ENCODE measurements at places on chromosomes 6 and 20.

DNA sequence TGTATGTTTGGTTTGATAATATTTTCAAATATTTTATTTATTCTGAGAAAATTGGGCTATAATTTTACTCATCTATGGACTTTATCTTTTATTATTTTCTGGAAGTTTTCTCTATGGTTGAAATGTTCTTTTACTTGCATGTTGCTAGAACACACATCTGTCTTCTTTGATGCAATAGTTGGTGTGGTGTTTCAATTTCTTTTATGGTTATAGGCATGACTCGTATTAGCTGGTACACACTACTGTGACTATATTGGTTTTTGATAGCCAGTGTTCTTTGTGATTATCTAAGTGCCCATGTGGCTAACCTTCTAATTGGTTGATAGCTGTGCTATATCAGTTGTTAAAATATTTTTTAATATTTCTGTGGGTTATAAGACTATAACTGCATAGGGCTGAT, 1343.3 kb upstream of the GJE1 start:
- DNase-seq, result no peak

- DNase-seq, result no peak
Measured at GRCh38 chr6:156791320-156791850, 14.2 kb downstream of the ARID1B start.

DNA sequence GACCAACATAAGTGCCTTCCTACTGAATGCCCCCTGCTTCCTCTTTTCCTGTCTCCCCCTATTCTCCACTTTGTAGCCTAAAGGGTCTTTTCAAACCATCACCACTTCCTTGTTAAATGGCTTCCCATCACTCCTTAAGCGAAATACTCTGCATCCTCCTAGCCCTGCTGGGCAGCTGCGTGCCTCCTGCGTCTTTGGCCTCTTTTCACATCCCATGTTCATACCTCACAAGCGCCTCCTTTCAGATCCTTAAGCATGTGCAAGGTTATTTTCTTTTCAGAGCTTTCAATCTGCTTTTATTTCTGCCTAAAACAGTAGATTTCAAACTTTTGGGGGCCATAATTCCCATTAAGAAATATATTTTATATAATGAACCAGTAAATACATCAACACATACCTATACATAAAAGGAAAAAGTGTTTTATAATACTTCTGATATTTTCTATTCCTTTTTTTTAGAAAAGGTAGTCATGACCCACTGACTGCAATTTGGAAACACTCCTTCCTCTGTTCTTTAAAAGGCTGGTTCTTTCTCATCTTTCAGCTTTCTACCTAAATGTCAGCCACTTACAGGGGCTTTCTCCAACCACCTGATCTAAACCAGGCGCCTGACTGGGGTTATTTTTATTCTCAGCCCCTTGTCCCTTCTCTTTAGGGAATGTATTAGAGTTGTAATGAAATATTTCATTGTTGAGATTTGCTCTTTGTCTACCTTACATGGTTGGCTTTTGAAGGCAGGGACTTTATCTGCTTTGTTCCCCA, 84.1 kb downstream of the PRDM1 start:
- DNase-seq, result no peak

- DNase-seq, result no peak
Measured at GRCh38 chr6:7413151-7413823, 23.7 kb downstream of the RIOK1 start.

DNA sequence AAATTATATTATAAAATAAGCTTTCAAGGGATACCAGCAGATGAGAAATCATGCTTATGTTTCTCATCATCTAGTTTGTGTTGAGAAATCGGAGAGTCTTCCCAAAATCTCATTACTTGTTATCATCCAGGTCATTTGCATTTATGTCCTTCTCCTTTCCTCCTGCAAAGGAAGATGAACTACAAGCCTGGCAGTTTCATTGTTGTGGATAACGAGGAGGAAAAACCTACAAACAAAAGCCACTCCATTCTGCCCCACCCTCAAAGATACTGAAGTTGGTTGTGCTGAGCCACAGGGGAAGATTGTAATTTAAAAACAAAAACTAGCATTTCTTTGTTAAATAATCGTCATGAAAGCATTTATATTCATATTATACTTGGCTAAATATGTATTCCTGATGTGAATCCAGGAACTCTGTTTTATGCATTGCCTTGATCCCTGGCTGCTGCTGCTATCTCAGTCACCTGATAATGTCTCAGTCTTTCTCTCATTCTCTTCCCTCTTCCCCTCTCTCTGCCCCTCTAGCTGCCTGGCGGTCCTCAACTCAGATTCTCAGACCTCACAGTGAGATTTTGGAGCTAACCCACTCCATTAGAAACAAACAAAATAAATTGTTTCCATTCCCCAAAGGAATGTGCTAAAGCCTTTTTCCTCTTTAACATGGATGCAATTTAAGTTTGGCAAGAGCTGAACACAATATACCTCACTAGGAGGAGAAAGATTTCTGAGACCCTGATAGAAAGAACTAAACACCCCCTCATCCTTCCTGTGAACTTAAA, 185.3 kb downstream of the ADAT2 start:
- no peak for DNase-seq

GRCh38 chr6:55047451-55048044, 126.8 kb upstream of the HCRTR2 start:
- no peak for DNase-seq

GRCh38 chr20:53032478-53032932, 60.3 kb downstream of the TSHZ2 start:
- no peak for DNase-seq

- peak; percentile 47 for DNase-seq
Measured at GRCh38 chr6:84618046-84618752, 146.2 kb downstream of the TBX18 start.

- no peak for DNase-seq
Measured at GRCh38 chr6:105459049-105459448, 56.2 kb upstream of the PREP start.

DNA sequence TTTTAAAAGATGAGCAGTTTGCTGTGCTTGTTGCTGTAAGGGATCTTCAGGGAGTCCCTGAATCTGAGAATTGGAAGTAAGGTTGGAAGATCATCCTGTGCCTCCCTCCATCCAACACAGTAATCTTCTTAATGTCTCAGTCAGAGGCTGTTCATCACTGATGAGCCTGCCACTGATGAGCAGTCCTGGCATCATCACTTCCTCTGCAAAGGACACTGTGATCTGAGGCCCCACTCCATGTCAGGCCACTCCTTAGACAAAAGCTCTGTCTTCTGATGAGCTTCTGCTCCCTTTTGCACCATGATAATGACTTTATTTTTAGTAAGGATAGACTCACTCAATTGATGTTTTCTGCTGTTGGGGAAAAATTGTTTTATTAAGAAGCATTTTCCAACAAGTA, 121.0 kb downstream of the UST start:
- no peak for DNase-seq

DNA sequence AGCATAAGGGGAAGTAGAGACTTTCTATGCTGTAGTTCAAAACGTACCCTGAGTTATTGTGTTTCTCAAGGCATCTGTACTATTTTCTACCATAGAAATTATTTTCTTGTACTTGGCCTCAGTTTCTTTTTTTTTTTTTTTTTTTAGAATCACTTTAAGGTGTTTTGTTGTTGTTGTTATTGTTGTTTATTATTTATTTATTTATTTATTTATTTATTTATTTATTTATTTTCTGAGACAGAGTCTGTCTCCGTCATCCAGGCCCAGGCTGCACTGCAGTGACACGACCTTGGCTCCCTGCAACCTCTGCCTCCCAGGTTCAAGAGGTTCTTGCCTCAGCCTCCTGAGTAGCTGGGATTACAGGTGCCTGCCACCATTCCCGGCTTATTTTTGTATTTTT, 179.1 kb downstream of the GRIK2 start:
- DNase-seq, result no peak

- DNase-seq, result no peak
Measured at GRCh38 chr6:77650098-77650663, 2.7 kb upstream of the MEI4 start.

DNA sequence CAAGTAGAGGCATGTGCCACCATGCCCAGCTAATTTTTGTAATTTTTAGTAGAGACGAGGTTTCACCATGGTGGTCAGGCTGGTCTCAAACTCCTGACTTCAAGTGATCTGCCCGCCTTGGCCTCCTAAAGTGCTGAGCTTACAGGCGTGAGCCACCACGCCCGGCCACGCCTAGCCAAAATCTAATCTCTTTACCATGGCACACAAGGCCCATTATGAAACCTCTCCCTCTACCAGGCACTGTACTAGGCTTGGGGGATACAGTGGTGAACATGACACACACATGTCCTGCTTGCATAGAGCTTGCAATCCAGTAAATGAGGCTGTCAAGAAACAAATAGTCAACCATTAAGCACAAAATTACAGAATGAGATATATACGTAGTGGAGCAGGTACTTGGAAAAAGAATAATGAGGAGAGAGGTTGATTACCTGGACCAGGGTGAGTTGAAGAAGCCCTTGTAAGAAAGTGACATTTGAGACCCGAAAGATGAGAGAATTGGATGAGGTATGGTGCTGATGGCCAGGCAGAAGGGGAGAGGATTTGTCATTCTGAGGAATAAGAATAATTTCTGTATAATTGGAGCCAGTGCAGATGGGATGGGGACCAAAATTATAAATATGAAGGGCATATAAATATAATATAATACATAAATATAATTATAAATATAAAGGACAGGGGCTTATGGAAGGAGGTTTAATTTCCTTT, 1.2 kb upstream of the CTNNBL1 start:
- no peak for DNase-seq

- DNase-seq, result no peak
Measured at GRCh38 chr6:1251198-1252155, 60.4 kb upstream of the FOXQ1 start.

GRCh38 chr20:38242848-38243708, 17.5 kb downstream of the KIAA1755 start:
- DNase-seq, result no peak

- DNase-seq, result no peak
Measured at GRCh38 chr6:2209226-2209809, 36.1 kb downstream of the GMDS start.

DNA sequence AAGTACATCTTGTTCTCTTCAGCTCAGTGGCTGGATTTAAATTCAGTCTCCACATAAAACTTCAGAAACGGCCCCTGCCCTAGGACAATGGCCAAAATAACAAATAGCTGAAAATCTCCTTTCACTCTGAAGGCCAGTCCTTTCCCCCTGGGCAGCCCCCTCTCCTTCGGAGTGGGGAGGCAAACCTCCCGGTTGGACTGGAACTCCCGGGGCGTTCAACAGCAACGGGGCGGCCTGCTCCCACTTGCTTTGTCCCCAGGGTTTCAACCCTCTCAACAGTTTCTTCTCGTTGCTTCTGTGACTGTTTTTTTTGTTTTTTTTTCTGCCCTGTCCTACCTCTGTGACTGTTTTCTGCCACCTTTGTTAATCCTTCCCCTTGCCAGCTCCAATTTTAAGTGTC, 102.6 kb upstream of the DUSP22 start:
- DNase-seq, result no peak

DNA sequence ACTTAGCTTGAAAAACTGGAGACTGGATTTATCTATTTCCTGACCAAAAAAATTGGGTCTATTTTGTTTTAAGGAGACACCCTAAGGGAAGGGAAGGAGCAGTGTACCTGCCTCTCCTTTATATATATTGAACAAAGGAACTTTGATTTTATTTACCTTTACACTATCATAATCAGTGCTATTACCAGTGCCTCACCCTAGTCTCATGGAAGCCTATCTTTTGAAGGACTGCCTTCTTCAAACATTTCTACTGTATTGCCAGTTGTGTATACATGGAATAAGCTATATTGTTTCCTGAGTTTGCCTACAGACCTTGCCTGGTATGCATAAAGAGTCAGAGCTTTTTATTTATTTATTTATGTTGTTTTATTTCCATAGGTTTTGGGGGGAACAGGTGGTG, 124.9 kb downstream of the UTRN start:
- no peak for DNase-seq

DNA sequence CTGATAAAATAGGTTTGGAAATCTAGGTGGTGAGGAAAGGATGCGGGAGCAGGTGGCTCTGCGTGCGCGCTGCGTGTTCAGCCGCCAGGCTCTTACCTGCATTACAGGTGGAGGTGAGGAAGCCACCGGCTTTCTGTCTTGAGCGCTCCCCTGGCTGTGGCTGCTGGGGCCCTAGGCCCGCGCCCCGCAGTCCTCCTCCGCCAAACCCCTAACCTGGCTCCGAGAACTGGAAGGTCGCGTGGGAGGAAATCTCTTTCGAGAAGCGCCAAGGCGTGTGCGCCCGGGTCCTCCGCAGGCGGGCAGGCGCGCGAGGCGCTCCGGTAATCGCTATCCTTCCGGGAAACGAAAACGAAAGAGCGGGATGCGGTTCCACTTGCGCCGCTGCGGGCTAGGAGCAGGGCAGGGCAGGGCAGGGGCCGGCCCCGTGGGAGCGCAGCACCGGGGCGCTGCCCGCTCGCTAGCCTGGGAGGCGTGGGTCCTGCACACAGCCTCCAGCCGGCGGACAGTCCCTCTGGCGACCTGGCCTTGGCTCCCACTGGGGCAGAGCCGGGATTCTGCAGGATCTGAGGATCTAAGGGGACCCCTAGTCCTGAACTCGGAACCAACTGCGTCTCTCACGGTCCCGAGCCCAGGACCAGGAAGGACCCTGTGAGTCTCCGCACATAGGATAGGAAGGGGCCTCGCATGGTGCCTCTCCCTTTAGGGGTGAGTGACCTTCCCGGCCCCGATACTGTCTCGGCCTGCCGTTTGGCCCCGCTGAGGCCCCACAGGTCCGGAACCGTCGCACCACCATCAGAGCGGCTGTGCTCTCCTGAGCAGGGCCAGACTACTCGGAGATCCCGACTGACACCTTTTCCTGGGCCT, at the start of gene ETV7:
Gene ETV7, minus strand, starts transcription at position 230 of the 864 bp plus-strand sequence. Its CDS starts 128 bp downstream, at position 102.
- no peak for DNase-seq

DNA sequence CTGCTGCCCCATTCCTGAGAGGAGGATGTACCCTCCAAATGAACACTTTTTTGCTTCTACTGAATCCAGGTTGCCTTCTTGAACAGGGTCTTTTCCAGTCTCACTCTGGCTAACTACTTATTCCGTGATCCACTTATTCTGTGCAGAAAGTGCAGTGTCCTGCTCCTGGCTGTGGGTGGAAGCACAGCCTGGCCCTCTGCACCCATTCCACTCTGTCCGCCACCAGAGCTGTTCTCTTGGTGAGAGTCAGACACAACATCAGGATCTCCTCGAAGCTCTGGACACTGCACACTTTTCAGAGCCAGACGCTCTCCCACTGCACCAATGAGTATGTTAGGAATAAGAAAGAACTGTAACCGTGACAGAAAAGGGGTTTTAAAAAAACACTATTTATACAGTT, 174.2 kb downstream of the MCHR2 start:
- no peak for DNase-seq

DNA sequence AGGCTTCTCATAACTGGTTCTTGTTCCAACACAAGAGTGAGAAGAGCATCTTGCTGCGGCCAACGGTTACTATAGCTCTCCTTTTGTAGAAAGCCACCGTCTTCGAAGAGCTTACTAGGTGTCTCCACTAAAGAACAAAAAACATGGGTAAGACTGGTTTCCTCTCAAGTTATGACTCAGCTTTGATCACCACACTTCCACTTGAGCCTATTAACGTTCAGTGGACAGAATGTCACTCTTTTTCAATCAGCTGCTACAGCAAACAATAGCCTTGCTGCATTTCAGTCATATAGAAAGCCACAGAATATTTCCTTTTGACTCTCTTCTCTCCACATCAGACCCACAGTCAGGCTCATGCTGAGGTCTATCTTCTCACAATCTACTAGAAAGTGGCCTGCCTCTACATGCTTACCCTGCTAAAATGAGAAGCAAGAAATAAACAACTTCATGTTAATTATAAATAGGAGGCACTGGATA, 243.5 kb upstream of the PREP start:
- DNase-seq, result no peak

GRCh38 chr20:62134735-62135231, 8.4 kb downstream of the PSMA7 start:
- no peak for DNase-seq

GRCh38 chr6:150930841-150931240, 65.3 kb downstream of the MTHFD1L start:
- peak; percentile 37 for DNase-seq
